Stimulated activated CD8-positive, alpha-beta memory T cell treated with anti-CD3 and anti-CD28 coated beads, Interleukin-4, amount 100 ng/mL, for 1 hour (primary cell): ENCODE measurements at places on chromosomes 6 and 20.

DNA sequence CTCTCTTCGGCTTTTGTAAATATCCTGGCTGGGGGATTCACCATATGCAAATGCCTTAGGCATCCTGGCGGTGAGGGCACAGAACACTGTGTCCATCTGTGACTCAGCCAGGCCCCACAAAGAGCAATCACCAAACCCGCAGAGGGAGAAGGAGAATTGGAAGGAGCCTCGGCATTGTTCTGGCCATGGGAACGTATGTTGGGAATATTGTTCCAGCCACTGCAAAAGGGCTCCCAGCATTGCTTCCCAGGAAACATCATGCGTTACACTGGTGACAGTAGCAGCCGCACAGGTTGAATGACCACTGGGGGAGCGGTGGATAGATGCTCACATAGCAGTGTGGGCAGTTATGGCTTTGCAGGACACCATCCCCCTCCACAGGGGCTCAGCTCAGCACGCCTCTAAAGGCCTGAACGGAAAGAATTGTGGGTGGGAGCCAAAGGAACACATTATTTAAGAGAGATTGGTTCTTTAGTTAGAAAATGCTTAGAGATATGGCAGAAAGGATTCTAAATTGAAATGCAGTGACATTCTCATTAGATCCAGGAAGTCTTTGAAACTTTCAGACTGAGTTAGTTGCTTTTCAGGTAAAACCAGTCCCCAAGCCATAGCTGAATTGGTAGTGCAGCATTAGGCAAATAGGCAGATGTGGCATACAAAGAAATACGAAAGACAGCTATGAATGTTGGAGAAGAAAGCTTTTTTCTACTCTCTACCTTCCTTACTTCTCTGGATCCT is 104.3 kb downstream of the RNF144B start:
- no peak for DNase-seq

- no peak for DNase-seq
These were observed 108.8 kb downstream of the PPP1R14C start for GRCh38 chr6:150251566-150252186.

GRCh38 chr6:85344996-85345395 is 104.9 kb upstream of the NT5E start:
- DNase-seq = no peak

DNA sequence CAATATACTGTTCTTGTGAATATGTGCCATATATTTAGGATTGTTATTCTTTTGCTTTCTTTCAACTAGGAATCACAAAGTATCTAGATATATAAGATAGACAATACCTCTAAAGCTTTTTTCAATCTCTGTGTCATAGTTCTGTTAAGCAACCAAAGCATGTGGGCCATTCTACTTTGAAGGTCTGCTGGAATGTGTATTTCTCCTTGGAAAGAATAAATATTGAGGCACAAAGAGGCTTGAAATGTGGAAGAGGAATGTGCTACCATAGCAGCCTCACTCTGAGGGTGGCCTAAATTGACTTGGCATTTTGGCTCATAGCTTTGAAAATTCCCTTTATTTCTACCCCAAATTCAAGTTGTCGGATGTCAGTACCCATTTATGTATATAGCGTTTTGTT is 488.5 kb upstream of the MAN1A1 start:
- no peak for DNase-seq

- DNase-seq = no peak
These were observed 368.5 kb upstream of the RUNX2 start for GRCh38 chr6:44959651-44960050.

DNA sequence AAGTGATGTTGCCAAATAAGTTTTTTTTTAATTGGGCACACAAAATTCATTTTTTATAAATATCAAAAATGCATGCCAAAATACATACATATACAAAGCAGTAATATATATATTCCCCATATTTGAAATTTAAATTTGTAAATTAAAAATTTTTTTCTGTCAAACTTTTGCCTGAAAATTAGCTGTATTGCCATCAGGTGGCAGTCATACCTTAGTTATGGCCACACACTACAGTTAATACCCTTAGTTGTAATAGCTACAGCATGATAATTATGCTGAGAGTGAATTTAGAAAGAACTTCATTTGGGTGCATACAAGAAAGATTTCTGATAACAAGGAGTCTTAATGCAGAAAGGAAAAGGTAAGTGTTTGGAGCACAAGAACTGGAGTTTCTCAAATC is 46.2 kb upstream of the SDHAF4 start:
- DNase-seq = no peak

GRCh38 chr20:57877995-57878394 is 168.2 kb upstream of the PMEPA1 start:
- no peak for DNase-seq

- DNase-seq = no peak
These were observed 50.6 kb upstream of the SLC32A1 start for GRCh38 chr20:38673725-38674091.

- no peak for DNase-seq
These were observed 83.1 kb downstream of the KCNB1 start for GRCh38 chr20:49399329-49399728.

DNA sequence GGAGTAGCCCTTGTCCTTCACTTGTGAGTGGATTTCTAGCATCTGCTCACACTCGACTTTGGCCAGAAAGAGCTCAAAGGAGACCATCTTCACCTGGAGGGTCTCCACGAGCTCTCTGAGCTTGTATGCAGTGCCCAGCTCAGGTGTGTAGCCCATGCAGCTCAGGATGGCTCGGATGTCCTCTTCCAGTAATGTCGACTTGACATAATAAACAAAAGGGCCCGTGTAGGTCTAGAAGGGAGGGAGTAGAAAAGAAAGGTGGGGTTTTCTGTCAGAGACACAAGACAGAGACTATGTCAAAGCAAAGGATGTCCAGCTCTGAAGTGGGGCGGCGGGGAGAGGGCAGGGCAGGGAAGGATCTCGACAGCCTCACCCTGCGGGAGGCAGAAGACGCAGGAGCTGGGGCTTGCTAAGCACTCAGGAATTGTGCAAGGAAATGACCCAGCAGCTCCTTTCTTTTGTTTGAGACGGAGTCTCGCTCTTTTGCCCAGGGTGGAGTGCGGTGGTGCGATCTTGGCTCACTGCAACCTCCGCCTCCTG is 8.6 kb downstream of the SPATA2 start:
- DNase-seq = no peak

- no peak for DNase-seq
These were observed 36.3 kb downstream of the CLIC5 start for GRCh38 chr6:45979311-45979710.

DNA sequence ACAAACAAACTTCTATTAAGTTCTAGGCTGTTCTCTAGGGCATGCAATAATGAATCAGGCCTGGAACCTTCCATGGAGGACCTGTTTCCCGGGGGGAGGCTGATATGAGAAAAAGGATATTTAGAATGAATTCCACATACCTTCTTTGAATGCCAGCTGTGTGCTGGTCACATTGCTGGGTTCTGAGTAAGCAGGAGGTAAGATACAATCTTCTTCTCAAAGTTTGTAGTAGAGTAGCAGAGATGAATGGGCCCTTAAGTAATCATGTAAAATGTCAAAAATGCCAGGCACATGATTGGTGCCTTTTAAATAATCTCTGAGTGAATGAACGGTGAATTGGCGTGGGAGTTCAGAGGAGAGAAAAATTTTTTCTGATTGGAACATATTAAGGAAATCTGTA is 47.4 kb downstream of the TGM2 start:
- no peak for DNase-seq

DNA sequence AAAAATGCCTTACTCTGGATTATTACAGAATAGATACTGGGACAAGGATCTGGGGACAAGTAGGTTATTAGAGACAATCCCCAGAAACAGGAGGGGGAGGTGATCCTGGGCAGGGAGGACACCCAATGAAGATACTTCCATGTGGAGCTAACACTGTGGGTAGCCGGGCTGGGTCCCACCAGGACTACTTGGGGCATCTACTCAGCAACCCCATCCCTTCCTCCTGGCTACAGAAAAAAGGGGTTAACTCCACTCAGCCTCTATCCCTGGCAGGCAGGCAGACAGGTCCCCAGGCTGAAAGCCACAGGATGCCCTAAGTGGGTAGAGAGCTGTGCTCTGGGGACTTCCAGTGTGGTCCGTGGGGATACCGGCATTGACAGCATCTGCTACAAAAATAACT is 68.0 kb upstream of the NXT1 start:
- no peak for DNase-seq

GRCh38 chr20:46376196-46376785 is 30.1 kb downstream of the ELMO2 start:
- DNase-seq = no peak

GRCh38 chr6:150272976-150273315 is 95.9 kb upstream of the IYD start:
- DNase-seq = no peak

GRCh38 chr20:24646321-24646720 is 176.9 kb downstream of the SYNDIG1 start:
- DNase-seq = no peak

DNA sequence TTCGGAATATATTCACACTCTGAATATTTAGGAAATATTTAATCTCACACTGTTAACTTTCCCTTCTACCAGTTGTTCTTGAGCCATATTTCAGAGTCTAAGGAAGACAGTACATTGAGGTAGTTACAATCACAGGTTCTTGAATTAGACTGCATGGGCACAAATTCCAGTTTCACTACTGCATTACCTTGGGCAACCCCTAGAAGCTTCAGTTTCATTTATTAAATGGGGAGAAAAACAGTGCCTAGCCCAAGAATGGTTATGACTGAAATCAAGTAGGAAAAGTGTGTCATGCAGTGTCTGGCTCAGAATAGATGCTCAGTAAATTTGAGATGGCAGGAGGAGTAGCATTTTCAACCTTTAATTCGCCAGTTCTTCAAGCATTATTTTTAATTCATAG is 124.5 kb upstream of the SAMD5 start:
- no peak for DNase-seq

DNA sequence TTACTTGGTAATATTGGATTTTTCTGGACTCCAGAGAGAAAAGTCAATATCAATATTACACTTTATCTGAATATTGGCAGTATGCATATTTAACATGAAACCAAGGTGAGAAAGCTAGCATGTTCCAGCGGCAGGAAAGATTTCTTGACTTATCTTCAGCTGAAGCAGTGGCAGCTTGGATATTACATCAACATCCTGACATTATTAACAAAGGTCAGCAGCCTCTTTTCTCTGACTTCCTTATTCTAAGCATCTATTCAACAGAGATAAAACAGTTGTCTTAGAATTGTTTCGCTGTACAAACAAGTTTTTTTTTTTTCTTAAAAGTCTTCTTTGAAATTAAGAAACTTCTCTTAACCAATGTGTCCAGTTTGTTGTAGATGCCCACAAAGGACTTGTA is 11.8 kb downstream of the DCBLD1 start:
- DNase-seq = no peak

- no peak for DNase-seq
These were observed 107.6 kb upstream of the MCHR2 start for GRCh38 chr6:100101644-100102043.

DNA sequence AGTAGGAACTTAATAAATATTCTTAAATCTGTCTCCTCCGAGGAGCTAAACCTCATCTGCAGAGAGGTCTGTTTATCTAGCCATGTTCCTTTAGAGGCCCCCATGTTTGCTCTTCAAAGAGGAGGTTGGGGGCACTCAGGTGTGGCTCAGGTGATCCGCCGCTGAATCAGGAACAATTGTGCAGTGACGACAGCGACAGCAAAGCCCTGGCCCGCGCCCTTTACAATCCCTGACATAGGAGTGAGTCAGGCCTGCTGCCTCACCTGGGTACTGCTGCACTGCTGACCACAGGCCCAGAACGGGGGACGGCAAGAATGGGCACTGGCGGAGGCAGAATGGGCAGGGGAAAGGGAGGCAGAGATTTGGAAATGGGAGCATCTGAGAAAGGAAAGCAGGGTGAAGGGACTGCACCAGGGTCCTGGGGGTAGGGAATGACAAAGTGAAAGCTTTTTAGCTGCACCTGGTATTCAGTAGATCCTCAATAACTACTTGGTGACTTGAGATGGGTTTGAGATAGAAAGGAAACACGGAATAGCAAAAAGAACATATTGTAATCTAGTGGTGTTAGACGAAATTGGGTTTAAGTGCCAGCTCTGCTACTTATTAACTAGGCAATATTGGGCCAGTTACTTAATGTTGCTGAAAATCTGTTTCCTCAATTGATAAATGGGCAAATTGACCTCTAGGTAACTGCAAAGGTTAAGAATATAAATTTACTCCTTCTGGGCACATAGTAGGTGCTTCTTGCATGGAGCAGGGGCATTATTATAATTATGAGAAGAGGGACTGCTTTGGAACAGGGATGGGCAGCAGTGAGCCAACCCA is 5.4 kb upstream of the IER3 start:
- DNase-seq = no peak

DNA sequence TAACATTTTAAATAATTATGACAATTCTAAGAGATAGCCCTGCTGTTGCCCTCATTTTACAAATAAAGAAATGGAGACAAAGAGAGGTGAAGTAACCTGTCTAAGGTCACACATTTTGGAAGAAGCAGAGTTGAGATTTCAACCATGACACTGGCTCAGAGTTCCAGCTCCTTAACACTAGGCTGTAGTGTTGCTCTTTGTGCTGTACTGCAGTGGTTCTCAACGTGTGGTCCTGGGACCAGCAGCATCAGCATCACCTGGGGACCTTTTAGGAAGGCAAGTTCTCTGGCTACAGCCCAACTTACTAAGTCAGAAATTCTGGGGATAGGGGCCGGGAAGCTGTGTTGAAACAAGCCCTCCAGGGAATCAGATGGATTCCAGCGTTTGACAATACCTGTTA is 62.4 kb upstream of the FERMT1 start:
- no peak for DNase-seq

DNA sequence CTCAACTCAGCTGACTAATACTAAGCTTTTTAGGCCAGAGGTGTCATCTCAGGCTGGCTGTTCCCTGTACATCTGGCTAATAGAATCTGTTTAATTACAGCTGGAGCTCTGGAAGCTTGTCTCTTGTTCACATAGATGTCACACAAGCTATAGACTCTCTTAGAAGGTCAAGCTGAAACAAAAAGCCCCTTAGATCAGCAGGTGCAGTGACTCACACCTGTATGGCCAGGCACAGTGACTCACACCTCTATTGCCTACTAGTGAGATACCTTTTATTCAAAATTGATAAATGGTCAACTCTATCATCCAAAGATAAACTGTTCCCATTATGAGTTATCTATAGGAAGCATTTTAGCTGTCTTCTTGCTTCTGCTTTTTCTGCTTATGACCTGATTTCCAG is 29.9 kb upstream of the MTHFD1L start:
- no peak for DNase-seq

- no peak for DNase-seq
These were observed 137.3 kb upstream of the PDE10A start for GRCh38 chr6:165800337-165800736.

GRCh38 chr6:10687582-10687981 is 6.8 kb downstream of the C6orf52 start:
- no peak for DNase-seq

DNA sequence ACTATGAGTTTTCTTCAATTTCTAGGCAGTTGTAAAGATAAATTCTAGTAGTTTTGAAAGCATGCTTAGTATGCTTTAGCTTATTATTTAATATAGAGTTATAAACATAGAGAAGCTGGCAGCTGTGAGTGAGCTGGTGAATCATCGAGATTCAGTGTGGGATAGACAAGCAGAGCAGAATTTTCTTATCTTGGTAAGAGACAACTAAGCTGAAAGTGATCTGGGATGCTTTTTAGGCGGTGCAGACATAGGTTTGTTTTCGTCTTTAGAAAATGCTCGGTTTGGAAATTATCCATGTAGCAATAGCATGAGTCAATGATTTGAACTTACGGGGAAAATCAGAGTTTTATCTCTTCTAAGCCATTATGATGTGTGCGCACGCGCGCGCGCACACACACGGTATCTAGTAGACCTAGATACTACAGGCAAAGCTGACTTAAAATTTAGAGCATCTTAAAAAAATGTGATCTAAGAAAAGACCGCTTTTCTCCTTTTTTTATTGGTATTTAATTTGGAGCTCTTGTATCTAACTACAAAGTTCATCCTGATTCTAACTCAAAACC is 128.3 kb upstream of the MAP3K7 start:
- no peak for DNase-seq
